ENCODE measurements at places on chromosomes 16 and 17.

DNA sequence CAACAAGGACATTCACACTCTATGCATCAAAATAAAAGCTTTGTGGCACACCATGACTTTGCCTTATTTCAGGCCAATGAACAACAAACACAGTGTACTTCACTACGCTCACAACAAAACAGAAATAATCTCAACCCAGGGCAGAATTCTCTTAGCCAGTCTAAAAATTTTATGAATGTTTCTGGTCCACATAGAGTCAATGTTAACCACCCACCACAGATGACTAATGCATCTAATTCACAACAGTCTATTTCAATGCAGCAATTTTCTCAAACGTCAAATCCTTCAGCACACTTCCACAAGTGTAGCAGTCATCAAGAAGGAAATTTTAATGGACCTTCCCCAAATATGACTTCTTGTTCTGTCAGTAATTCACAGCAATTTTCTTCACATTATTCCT, 101.7 kb downstream of the CHD9 start:
- DNase-seq = no peak

GRCh38 chr16:3829631-3830536, 50.6 kb downstream of the CREBBP start:
- DNase-seq = no peak

GRCh38 chr17:42313773-42314566, 25.7 kb downstream of the STAT5A start:
- DNase-seq = no peak

DNA sequence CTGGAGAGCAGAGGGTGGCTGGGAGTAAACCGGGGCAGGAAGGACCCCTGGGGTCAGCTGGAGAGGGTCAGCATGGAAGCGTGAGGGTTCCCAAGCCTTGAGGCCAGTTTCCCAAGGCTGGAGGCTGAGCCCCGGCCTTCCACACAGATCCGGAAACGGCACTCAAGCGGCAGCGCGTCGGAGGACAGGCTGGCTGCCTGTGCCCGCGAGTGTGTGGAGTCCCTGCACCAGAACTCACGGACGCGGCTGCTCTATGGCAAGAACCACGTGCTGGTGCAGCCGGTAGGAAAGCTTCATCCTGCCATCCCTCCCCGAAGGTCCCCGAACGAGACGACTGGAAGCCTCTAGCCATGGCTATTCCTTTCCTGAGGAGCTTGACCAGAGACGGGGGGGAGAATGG, 26.0 kb downstream of the SGSM2 start:
- no peak for DNase-seq

- peak; percentile 0 for DNase-seq
Observed at GRCh38 chr16:2710021-2710710, 9.9 kb downstream of the PRSS27 start.
